ENCODE measurements at places on chromosomes 5 and 9. TPM values are rescaled to one million over a fixed set of nuclear protein-coding genes. Genes with fewer than 3 reads are reported as not detected.

- no peak overlapping the region for H3K4me3 ChIP-seq
- no peaks in the 10 kb centered on the region for H3K27me3 ChIP-seq
- no peaks in the 10 kb centered on the region for H3K36me3 ChIP-seq
- no peaks in the 10 kb centered on the region for H3K4me1 ChIP-seq
Observed at GRCh38 chr5:79189439-79190234, 46.3 kb upstream of the JMY start.

DNA sequence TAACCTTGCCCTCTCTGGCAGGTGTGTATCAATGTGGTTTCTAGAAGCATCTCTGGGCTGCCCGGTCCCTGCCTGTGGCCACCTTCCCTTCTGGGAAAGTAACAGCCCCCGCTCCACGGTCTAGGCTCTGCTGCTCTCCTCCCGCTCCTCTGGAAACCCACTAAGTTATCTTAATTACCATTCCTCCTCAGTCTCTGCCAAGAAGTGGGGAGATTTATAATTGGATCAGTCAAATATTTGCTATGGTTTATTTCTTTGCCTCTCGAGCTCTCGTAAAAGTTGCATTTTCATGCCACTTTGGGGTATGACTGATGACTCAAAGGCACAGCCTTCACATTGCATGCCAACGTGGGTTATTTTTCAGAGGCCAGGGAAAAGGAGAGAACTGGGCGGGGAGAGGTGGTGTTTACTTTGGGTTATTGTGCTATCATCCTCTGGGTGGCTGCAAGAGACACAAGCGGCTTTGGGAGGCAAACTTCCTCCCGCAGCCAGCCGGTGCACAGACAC is 205.3 kb upstream of the WWC1 start:
- H3K4me1 ChIP-seq = no peaks in the 10 kb centered on the region
- H3K36me3 ChIP-seq = no peaks in the 10 kb centered on the region
- DNase-seq = no peak
- H3K27me3 ChIP-seq = no peaks in the 10 kb centered on the region
- no peak overlapping the region for H3K27ac ChIP-seq

DNA sequence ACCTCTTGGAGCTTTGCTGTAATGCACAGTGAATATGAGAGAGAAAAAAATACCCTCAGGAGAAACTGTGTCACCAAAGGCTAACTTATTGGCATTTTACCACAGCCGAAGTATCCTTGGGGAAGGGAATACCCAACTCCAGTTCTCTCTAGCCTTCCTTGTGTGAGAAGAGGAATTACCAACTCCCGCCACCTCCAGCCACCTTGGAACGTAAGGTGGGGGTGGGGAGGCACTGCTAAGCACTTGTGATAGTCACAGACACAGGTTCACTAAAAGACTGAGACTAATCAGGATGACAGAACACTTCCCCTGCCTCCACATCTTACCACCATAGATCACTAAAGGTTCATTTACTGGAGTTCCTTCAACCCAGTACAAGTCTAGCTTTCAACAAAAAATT is 102.0 kb upstream of the ADAMTS19 start:
- no peak for DNase-seq
- no peaks in the 10 kb centered on the region for H3K27me3 ChIP-seq
- no peak overlapping the region for H3K4me3 ChIP-seq
- no peaks in the 10 kb centered on the region for H3K4me1 ChIP-seq
- H3K27ac ChIP-seq = no peak overlapping the region

DNA sequence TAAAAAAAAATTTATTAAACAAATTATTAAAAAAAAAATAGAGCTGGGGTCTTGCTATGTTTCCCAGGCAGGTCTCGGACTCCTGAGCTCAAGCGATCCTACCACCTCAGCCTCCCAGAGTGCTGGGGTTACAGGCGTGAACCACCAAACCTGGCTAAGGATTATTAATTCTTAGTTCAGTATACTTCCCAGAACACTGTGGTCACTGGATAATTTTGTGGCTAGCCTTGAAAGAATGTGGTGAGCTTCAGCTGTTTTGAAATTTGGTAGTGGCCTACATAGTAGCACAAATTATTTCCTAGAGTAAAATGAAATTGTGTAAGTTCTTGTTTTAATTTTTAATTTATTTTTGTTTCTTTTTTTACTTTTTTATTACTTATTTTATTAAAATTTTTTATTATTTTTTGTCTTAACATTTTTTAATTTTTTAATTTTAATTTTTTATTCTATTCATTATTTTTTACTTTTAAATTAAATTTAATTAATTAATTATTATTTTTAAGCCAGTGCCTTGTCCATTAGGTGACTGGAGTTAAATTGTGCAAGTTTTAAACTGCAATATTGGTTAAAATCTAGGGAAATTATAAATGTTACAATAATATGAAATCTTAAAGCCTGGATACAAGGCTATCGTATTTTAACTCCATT is 23.0 kb downstream of the ARRDC3 start:
- DNase-seq = no peak
- no peak overlapping the region for H3K27ac ChIP-seq
- H3K4me1 ChIP-seq = no peaks in the 10 kb centered on the region
- no peaks in the 10 kb centered on the region for H3K27me3 ChIP-seq
- H3K36me3 ChIP-seq = no peaks in the 10 kb centered on the region
- no peak overlapping the region for H3K4me3 ChIP-seq

GRCh38 chr9:114829574-114830440 is 24.0 kb upstream of the TNFSF15 start:
- H3K4me3 ChIP-seq = no peak overlapping the region
- no peak for DNase-seq
- no peaks in the 10 kb centered on the region for H3K36me3 ChIP-seq
- no peak overlapping the region for H3K27ac ChIP-seq
- no peaks in the 10 kb centered on the region for H3K27me3 ChIP-seq

- H3K36me3 ChIP-seq = no peaks in the 10 kb centered on the region
- H3K27ac ChIP-seq = no peak overlapping the region
- DNase-seq = no peak
- H3K4me3 ChIP-seq = no peak overlapping the region
- no peaks in the 10 kb centered on the region for H3K27me3 ChIP-seq
- H3K4me1 ChIP-seq = no peaks in the 10 kb centered on the region
Observed at GRCh38 chr5:3393122-3393919, 202.3 kb upstream of the IRX1 start.

IL13 gene
- not detected for total RNA-seq

PRUNE2 gene
- total RNA-seq = 8.3 TPM

GRCh38 chr9:35651956-35652828 is 1.5 kb upstream of the SIT1 start:
- H3K36me3 ChIP-seq = no peaks in the 10 kb centered on the region
- H3K27ac ChIP-seq = no peak overlapping the region
- no peaks in the 10 kb centered on the region for H3K4me1 ChIP-seq
- no peak overlapping the region for H3K4me3 ChIP-seq
- no peaks in the 10 kb centered on the region for H3K27me3 ChIP-seq

F2RL2 gene
- 10.2 TPM for total RNA-seq

GRCh38 chr5:149344151-149344550 is 1.1 kb upstream of the GRPEL2 start:
- no peak overlapping the region for H3K27ac ChIP-seq
- no peak for DNase-seq
- no peaks in the 10 kb centered on the region for H3K27me3 ChIP-seq
- H3K4me3 ChIP-seq = no peak overlapping the region
- peaks cover 2% of the 10 kb centered on the region for H3K36me3 ChIP-seq

GRCh38 chr9:86734771-86735170 is 212.5 kb downstream of the GAS1 start:
- H3K36me3 ChIP-seq = no peaks in the 10 kb centered on the region
- H3K4me3 ChIP-seq = no peak overlapping the region
- no peaks in the 10 kb centered on the region for H3K27me3 ChIP-seq
- no peaks in the 10 kb centered on the region for H3K4me1 ChIP-seq
- no peak overlapping the region for H3K27ac ChIP-seq

- no peak for DNase-seq
- H3K4me3 ChIP-seq = no peak overlapping the region
- H3K27ac ChIP-seq = no peak overlapping the region
- H3K4me1 ChIP-seq = no peaks in the 10 kb centered on the region
Observed at GRCh38 chr5:110386782-110387181, 339.7 kb downstream of the TMEM232 start.

GRCh38 chr5:38847559-38848347 is 1.9 kb downstream of the OSMR start:
- H3K4me1 ChIP-seq = peaks cover 7% of the 10 kb centered on the region
- H3K36me3 ChIP-seq = no peaks in the 10 kb centered on the region
- H3K27me3 ChIP-seq = peaks cover 3% of the 10 kb centered on the region
- no peak for DNase-seq

GRCh38 chr5:109784687-109785086 is 95.0 kb downstream of the MAN2A1 start:
- H3K27ac ChIP-seq = no peak overlapping the region
- H3K27me3 ChIP-seq = no peaks in the 10 kb centered on the region

- no peaks in the 10 kb centered on the region for H3K27me3 ChIP-seq
- DNase-seq = no peak
- no peak overlapping the region for H3K27ac ChIP-seq
- no peaks in the 10 kb centered on the region for H3K36me3 ChIP-seq
Observed at GRCh38 chr5:94376672-94377345, 241.6 kb downstream of the KIAA0825 start.

SCGB3A2 gene
- total RNA-seq = not detected

GRCh38 chr5:36777105-36777757 is 99.3 kb upstream of the NIPBL start:
- H3K4me3 ChIP-seq = no peak overlapping the region
- no peaks in the 10 kb centered on the region for H3K36me3 ChIP-seq
- H3K27me3 ChIP-seq = no peaks in the 10 kb centered on the region
- H3K27ac ChIP-seq = no peak overlapping the region
- no peaks in the 10 kb centered on the region for H3K4me1 ChIP-seq
- peak; percentile 50 for DNase-seq

CDKN2B-AS1 gene
- total RNA-seq = 2.4 TPM

- no peak overlapping the region for H3K4me3 ChIP-seq
- no peaks in the 10 kb centered on the region for H3K27me3 ChIP-seq
- H3K36me3 ChIP-seq = no peaks in the 10 kb centered on the region
- peaks cover 22% of the 10 kb centered on the region for H3K4me1 ChIP-seq
Observed at GRCh38 chr9:127188396-127188795, 66.0 kb upstream of the ANGPTL2 start.

GRCh38 chr9:101625876-101626275 is 31.1 kb upstream of the PPP3R2 start:
- H3K4me1 ChIP-seq = no peaks in the 10 kb centered on the region
- DNase-seq = no peak
- H3K27ac ChIP-seq = no peak overlapping the region
- no peaks in the 10 kb centered on the region for H3K36me3 ChIP-seq
- no peak overlapping the region for H3K4me3 ChIP-seq
- no peaks in the 10 kb centered on the region for H3K27me3 ChIP-seq

DNA sequence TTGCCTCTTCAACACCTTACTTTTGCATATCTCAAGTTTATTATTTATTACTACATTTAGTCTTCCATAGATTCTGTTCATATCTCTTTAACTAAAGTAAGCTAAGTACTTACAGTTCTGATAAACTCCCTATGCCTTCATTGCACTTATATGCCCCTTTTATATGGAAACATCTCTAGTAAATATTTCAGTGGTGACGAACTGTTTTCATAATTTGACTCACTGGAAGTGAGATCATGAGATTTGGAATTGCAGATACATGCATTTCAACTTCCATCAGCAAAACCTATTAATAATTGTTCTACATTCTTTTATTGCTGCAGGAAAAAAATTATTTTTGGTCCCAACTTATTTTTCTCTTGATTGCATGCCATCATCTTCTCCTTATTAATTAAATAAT is 263.5 kb downstream of the CD180 start:
- H3K4me3 ChIP-seq = no peak overlapping the region
- peaks cover 3% of the 10 kb centered on the region for H3K36me3 ChIP-seq
- peaks cover 15% of the 10 kb centered on the region for H3K4me1 ChIP-seq
- H3K27ac ChIP-seq = peak overlapping the region; percentile 79

- H3K4me3 ChIP-seq = no peak overlapping the region
- no peaks in the 10 kb centered on the region for H3K36me3 ChIP-seq
- no peaks in the 10 kb centered on the region for H3K4me1 ChIP-seq
Observed at GRCh38 chr5:129716235-129716634, 31.7 kb upstream of the MINAR2 start.
